MG63 (cell line): ENCODE measurements at places on chromosomes 3 and 15.

DNA sequence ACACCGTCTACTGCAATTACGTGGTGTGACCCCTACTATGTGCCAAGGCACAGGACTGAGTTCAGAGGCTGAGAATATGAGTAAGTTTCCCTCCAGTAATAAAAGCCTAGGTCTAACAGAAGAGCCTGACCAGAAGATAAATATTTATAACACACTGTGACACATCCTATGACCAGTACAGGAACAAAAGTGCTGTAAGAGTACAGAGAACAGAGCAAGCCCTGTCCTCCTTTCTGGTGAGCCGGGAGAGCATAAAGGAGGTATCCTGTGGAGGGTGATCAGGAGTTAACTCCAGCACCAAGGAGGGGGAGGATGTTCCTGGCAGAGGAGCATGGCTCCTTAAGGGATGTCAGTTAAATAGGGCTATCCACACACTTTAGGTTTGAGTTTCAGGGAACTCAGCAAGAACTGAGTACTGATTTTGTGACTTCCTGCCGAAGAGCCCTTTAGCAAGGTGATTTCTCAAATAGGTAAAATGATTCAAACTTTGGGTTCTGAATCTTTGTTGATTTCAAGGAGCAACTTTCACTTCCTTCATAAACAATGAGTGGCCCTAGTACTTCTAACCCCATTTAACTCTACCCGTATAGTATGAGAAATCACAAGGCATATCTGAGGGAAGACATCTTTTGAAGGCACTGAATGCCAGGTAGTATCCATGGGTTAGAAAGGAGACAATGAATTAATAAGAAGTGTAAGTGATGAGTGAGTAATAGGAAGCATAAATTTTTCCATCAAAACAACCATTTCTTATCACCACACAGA is 198.0 kb downstream of the THRB start:
- peak; percentile 45 for DNase-seq

GRCh38 chr15:57403017-57403416 is 26.7 kb downstream of the CGNL1 start:
- no peak for DNase-seq

DNA sequence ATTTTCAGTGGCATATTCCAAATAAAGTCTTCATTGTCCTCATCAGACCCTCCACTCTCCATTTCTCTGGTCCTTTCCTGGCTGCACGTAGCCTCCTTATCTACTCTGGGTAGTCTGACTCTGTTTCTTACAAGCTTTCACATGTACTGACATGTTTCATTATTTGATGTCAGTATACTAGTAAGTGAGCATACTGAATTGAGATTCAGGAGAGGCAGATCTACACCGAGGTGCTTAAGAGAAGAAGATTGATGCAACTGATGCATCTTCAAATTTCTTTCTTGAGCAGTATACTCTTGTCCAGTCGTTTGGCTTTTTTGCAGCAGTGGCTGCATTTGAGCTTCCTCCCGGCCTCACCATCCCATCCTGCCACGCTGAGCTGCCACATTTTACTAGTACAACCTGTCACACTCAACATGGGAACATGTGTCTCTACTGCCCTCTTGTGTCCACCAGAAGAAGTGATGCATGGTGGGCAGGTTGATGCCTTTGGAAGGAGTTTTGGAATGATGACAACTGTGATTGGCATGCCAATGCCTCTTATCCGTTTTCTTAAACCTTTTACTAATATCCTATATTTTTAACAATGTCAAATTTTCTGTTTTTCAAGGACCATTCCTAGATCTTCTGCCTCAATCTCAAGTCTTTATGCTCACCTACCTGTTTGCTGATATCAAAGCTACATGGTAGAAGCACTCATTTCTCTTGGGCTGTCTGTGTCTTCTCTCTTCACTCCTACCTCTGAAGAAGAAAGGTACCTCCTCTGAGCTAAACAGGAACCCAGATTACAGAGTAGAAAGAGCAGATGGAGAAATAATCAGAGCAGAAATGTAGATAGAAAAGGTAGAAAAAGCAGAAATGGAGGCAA is 38.7 kb downstream of the GUCA1C start:
- DNase-seq = peak; percentile 70

DNA sequence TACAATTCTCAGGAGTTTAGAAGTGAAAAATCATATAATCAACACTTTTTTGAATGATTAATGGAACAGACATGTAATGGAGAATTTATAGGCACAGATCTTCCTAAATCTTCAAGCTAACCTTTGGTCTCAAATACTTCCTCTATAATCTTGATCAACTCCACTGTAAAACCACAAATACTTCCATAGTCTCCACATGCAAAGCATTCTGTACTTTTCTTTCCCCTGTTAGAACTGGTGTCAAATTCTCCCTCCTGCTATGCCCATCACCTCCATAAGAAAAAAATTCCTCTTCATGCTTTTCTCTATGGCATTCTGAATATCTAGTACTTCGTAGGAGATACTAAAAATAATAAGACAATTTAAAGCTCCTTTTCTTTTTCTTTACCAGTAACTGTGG is 214.3 kb downstream of the ADAMTS9 start:
- no peak for DNase-seq

DNA sequence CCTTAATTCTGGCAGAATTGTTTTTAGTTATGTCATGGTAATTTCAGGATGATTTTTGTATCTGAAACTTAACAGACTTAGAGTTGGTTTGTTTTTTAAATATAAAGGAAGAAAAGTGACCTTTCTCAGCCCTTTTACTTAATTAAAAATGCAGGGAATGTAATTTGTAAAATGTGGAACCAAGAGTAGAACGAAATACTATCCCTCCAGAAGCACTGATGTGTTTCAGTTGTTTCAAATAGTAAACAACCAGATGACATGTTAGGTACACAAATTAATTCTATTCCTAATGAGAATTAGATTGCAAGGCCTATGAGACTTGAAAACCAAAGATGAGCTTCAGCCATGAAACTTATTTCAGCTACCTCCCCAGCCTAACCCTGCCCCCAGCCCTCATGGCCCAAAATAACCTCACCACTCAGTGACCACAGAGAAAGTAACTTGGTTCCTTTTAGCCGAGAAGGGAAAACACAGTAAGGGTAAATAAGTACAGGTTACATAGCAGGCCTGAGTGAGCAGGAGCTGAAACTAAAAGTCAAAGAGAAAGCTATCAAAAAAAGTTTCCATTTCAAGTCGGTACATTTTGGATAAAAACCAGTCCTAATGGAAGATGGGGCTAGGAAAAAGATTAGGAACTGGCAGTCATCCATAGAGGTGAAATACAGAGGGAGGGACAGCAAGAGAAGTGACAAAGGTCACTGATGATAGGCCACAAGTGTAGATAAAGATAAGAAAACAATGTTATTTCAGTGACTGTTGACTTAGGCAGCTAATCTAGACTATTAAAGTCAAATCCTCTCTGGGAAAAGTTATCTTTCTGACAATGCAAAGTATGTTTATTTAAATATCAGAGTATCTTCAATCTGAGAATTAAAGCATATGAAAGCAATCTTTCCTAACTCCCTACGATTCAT is 23.2 kb downstream of the SENP8 start:
- DNase-seq = no peak

- DNase-seq = peak; percentile 68
Observed at GRCh38 chr3:57974796-57975388, 33.3 kb upstream of the FLNB start.

DNA sequence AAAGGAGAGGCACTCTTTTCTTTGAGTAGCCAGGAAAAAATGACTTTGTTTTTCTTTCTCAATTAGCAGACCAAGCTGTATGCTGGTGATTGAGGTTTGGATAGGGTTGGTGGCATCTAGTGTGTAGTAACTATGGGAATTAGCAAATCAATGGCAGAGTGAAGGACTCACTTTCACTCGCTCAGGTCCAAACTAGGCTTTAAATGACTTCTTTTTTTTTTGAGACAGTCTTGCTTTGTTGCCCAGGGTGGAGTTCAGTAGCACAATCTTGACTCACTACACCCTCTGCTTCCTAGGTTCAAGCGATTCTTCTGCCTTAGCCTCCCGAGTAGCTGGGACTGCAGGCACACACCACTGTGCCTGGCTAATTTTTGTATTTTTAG is 35.9 kb downstream of the PRKCI start:
- DNase-seq = no peak

- DNase-seq = no peak
Observed at GRCh38 chr3:171824824-171825221, 14.5 kb upstream of the PLD1 start.

GRCh38 chr3:133540896-133541674 is 32.4 kb upstream of the CDV3 start:
- DNase-seq = peak; percentile 90

DNA sequence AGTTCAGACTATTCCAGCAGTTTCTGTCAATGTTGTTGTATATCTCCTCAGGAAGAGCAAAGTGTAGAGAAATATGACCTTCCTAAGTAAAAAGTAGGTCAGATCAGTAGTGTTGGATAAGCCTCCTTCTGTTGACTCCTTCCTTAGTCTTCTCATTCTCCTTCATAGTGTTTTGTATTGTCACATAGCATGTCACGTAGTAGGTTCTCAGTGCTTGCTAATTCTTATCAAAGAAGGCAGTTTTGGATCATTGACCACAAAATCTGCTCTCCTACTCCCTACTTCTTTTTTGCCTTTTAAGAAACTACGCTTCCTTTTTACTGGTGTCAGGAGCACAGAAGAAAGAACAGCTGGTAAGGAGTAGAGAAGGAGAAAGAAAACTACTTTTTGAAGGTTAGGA is 1.0 kb upstream of the MGA start:
- DNase-seq = no peak

DNA sequence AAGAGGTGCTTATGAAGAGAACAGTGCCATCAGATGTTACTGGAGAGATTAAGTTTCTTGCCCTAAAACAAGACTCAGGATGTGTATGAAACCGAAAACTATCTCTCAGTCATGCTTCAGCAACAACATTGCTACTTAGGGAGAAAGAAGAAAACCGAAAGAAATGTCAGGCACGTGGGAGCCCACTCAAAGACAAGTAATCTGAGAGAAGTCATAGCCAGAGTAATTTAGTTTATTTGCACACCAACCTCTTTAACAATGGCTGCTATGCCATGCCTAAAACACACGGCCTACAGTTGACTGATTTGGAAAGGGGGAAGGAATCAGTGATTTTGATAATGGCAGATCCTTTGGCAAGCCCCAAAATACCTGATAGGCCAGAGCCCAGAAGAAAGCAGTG is 162.9 kb downstream of the TIGIT start:
- no peak for DNase-seq

- no peak for DNase-seq
Observed at GRCh38 chr3:14636496-14637087, 15.0 kb upstream of the CCDC174 start.

GRCh38 chr3:52872245-52872644 is 25.1 kb downstream of the STIMATE start:
- DNase-seq = no peak

- DNase-seq = no peak
Observed at GRCh38 chr3:167808910-167809309, 73.4 kb downstream of the SERPINI1 start.

- DNase-seq = no peak
Observed at GRCh38 chr3:123730829-123731228, 146.0 kb upstream of the HACD2 start.

- DNase-seq = no peak
Observed at GRCh38 chr3:192260116-192261010, 467.0 kb downstream of the FGF12 start.

- DNase-seq = no peak
Observed at GRCh38 chr3:186212611-186213010, 103.7 kb upstream of the ETV5 start.

- DNase-seq = no peak
Observed at GRCh38 chr15:43912208-43912607, 85.4 kb downstream of the WDR76 start.

GRCh38 chr3:168583977-168584376 is 488.3 kb upstream of the GOLIM4 start:
- DNase-seq = no peak

DNA sequence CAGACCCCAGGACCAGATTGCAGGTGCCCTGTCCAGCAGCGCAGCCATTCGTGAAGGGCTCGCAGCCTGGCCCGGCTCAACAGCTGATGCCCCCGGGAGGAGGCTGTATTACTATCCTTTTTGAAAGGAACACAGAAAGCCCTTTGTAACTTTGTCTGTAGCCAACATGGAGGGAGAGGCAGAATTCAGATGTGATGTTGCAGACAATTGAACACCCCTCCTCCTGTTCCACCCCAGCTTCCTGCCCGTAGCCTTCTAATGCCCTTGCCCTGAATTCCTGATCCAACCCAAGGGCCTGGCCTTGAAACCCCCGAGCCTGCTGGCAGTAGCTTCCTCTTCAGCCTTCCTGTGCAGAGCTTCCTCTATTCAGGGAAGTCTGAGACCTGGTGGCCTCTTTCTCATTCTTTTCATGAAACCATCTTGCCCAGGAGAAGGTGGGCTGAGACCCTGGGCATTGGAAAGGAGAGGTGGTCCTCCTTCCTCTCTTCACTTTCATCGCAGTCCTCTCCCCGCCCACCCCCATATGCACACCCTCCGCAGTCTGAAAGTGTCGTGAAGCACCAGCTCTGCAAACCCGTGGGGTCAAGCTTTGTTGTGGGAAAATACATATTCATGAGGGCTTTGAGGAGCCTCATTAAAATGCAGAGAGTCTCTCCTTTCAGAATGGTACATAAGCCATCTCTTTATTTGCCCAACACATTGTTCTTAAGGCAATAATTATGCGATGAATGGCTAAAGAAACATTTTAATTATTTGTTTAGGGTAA is 109.2 kb downstream of the APBA2 start:
- no peak for DNase-seq

DNA sequence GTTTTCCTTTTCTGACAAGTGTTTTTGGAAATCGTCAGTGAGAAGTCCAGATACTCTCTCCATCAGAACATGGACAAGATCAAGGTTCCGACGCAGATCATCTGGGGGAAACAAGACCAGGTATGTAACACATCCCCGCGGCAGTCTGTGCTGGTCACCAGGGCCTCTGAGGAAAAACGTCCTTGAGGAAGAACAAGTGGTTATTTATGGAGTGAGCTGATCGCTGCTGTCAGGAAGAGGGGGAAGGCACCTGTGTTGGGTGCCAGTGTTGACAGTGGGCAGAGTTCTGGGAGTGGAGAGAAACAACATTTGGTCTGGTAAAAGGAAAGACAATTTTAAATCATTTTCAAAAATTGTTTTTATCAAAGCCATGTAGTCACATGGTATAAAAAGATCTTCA is 20.7 kb upstream of the RPP14 start:
- DNase-seq = no peak

DNA sequence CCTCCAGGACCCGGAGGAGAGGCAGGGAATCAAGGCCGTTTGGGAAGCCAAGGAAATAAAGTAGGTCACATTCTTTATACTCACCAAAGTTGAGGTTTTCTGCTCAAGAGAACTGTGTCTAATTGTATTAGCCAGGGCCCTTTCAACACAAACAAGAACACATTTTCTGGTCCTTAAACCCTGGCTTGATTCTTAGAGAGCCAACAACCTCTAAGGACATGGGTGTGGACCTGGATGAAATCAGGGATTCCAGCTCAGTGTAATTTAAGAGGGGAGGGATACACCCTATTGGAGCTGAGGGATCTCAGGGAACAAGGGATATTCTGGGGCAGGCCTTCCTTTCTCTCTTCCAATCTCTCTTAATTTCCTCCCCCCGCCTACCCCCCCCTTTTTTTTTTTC is 104.8 kb downstream of the COL6A6 start:
- no peak for DNase-seq

DNA sequence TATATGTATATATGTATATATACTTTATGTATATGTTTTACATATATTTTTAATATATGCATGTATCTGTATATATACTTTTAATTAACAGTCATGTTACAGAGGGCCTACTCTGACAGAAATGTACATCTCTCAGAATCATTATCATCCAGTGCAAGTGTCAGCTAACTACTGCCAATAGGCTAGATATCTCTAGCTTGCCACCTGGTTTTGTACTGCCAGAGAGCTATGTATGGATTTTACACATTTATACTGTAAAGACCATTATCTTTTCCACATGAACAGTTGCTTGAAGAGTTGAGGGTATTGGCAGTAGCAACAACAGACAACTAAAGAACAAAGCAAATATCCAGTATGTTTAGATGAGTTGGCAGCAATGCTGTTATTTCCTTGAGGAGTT is 99.7 kb upstream of the VGLL3 start:
- DNase-seq = no peak
